Type B pancreatic cell (in vitro differentiated cells): ENCODE measurements at places on chromosomes 4 and X.

- H3K36me3 ChIP-seq = peaks cover 17% of the 10 kb centered on the region
- H3K4me1 ChIP-seq = peaks cover 46% of the 10 kb centered on the region
- no peak overlapping the region for H3K27ac ChIP-seq
- H3K27me3 ChIP-seq = no peaks in the 10 kb centered on the region
Measured at GRCh38 chr4:145909281-145909715, 29.3 kb downstream of the ZNF827 start.

- H3K4me1 ChIP-seq = no peaks in the 10 kb centered on the region
- peaks cover 5% of the 10 kb centered on the region for H3K36me3 ChIP-seq
- H3K4me3 ChIP-seq = no peak overlapping the region
- no peak for DNase-seq
- no peak overlapping the region for H3K27ac ChIP-seq
Measured at GRCh38 chr4:4316150-4316495, 26.1 kb downstream of the ZBTB49 start.

DNA sequence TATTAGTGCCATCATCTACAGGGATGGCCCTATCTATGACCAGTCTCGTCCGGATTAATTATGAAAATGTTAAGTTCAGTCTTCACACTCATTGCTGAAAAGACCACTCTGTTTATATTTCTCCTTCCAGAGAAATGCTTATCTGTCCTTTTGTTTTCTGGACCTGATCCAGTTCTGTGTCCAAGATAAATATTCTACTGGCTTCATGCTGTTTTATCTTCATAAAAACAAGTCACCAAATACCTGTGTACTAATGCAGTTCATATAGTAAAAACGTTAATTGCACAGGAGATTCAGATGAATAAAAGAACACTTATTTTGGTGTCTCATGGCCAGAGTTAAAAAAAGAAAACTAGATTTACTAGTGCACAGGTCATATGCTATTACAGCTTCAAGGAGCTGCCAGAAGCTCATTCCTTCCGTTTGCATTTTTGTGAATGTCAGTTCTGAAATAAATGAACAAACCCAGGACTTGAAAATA, 17.3 kb downstream of the FNIP2 start:
- no peaks in the 10 kb centered on the region for H3K36me3 ChIP-seq
- peak overlapping the region; percentile 8 for H3K4me3 ChIP-seq
- H3K4me1 ChIP-seq = peaks cover 57% of the 10 kb centered on the region
- H3K27ac ChIP-seq = peak overlapping the region; percentile 84
- no peak for DNase-seq
- no peaks in the 10 kb centered on the region for H3K27me3 ChIP-seq

GRCh38 chrX:53795576-53795975, 109.1 kb upstream of the HUWE1 start:
- H3K27ac ChIP-seq = no peak overlapping the region
- H3K36me3 ChIP-seq = no peaks in the 10 kb centered on the region
- H3K4me3 ChIP-seq = no peak overlapping the region

DNA sequence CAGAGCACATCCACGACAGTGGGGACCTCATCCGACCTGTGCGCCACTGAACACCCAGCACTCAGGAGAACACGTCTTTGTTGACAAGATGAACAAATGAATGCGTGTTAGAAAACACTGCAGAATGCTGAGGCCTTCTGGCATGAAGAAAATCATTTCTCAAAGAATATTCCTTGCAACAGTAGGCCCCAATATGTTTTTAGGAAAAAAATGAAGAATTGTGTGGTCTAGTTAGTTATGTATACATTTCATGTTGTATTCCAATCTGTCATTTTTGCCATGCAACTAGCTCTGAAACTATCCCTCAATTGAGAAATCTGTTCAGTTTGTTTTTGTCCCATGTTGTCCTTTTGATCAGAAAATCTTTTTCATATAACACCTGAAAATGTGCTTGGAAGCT, 77.4 kb upstream of the MAD2L1 start:
- H3K27me3 ChIP-seq = no peaks in the 10 kb centered on the region
- H3K27ac ChIP-seq = no peak overlapping the region
- no peak overlapping the region for H3K4me3 ChIP-seq
- no peak for DNase-seq
- H3K36me3 ChIP-seq = no peaks in the 10 kb centered on the region
- no peaks in the 10 kb centered on the region for H3K4me1 ChIP-seq
